ENCODE measurements at places on chromosomes 3 and 15. TPM values are rescaled to one million over a fixed set of nuclear protein-coding genes. Genes with fewer than 3 reads are reported as not detected.

The A4GNT gene
- not detected for total RNA-seq

The SLC22A13 gene
- total RNA-seq, result 0.43 TPM

The PLSCR1 gene
- 44.4 TPM for total RNA-seq

The PSTPIP1 gene
- total RNA-seq, result 0.36 TPM

The SKOR1 gene
- total RNA-seq, result under 0.01 TPM

The EFCC1 gene
- total RNA-seq, result not detected

The RASL12 gene
- total RNA-seq, result not detected

Data from nasal cavity respiratory epithelium epithelial cell of viscerocranial mucosa (primary cell).